ENCODE measurements at places on chromosomes 2 and 18.
A peak's percentile ranks its signal among the peaks of the same experiment; 100 is the strongest.

- no peak for DNase-seq
These were observed 160.4 kb upstream of the FOSL2 start for GRCh38 chr2:28232295-28232694.

DNA sequence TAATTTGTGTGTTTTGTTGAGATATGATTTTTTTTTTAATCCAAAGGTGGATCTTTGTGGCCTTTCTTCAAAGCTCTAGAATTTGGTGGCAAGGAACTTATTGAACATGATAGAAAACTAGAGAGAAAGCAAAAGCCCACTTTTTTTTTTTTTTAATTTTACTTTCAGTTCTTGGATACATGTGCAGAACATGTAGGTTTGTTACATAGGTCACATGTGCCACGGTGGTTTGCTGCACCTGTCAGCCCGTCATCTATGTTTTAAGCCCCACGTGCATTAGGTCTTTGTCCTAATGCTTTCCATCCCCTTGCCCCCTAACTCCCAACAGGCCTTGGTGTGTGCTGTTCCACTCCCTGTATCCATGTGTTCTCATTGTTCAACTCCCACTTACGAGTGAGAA is 135.9 kb downstream of the RHBDD1 start:
- no peak for DNase-seq

DNA sequence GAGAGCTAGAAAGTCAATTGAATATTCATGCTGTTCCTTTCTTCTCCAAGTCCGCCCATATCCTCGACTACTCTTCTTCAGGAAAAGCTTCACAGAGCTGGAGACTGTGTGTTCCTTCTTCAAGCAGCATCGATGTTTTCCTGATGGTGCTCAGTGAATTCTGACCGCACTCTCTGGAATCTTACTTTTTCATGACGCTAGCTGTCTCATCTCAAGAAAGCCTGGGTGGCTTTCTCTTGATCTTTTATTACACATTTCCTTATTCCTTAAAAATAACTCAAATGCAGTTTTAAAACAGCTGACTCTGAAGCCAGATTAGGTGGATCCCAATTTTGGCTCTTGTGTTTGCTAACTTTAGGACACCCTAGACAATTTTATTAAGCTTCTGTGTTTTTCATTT is 1245.1 kb upstream of the LRRTM1 start:
- DNase-seq = no peak

GRCh38 chr2:42141687-42142546 is 27.2 kb upstream of the EML4 start:
- peak; percentile 65 for DNase-seq

- no peak for DNase-seq
These were observed 910.1 kb upstream of the CELF4 start for GRCh38 chr18:38475686-38476085.

GRCh38 chr2:23746141-23746863 is 180.6 kb downstream of the ATAD2B start:
- no peak for DNase-seq

DNA sequence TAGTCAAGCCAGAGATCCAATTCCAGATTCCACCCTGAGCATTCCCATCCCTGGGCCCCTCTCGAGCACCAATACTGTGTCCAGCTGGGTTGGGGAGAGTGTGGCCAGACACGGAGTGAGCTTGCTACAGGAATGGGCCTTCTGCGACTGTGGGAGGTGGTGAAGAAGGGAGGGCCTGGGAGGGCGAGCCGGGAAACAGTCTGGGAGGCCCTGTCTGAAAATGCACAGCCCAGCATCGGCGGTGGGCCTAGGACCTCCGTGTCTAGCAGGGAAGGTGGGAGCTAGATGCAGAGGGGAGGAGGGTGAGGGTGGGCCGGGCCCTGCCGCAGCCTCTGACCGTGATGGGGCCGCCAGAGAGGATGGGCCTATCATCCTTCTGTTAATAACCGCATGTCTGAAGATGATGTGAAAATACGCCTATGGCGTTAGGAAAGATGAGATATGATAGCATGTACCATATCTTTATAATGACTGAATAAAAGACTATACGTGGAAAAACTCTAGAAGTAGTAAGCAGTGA is 1.9 kb upstream of the OTOS start:
- no peak for DNase-seq
